ENCODE measurements at places on chromosomes 5 and 9.

- no peak for ATAC-seq
Observed at GRCh38 chr9:136856541-136857141, 4.5 kb downstream of the MAMDC4 start.

DNA sequence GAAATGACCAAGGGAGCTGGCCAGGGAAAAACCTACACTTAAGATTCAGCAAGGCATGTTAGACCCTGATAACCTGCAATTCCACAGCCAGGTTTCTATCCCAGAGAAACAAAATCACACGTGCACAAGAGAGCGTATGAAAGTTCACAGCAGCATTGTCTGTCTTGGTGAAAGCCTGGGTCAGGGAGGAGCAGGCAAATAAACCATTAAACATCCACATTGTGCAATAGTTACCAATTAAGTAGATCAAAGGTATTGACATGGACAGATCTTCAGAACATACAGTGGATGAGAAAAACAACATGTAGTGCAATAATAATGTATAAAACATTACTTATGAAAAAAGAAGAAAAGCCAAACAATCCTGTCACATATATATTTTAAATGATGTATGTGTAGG, 15.9 kb upstream of the GPX3 start:
- ATAC-seq, result no peak

DNA sequence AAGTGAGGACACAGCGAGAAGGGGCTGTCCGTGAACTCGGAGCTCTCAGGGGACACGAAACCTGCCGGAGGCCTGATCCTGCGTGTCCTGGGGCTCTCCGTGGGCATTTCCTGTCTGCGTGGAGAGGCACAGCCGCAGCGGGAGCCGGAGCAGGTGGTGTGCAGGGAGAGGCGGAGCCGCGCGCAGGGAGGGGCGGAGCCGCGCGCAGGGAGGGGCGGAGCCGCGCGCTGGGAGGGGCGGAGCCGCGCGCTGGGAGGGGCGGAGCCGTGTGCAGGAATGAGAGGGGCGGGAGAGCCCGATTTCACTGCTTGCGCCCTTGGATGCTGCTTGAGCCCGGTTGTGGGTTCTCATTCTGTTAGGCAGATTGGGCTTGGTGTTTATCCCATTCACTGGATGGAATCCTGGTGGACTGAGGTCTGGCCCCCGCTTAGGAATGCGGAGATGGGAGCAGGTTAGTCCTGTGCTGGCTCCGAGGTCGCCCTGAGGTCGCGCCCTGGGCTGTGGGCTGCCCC, 26.7 kb downstream of the NDUFS6 start:
- no peak for ATAC-seq

GRCh38 chr5:170372971-170373370, 16.2 kb downstream of the KCNMB1 start:
- ATAC-seq, result no peak

GRCh38 chr9:76651119-76651705, 113.0 kb upstream of the PCA3 start:
- no peak for ATAC-seq

DNA sequence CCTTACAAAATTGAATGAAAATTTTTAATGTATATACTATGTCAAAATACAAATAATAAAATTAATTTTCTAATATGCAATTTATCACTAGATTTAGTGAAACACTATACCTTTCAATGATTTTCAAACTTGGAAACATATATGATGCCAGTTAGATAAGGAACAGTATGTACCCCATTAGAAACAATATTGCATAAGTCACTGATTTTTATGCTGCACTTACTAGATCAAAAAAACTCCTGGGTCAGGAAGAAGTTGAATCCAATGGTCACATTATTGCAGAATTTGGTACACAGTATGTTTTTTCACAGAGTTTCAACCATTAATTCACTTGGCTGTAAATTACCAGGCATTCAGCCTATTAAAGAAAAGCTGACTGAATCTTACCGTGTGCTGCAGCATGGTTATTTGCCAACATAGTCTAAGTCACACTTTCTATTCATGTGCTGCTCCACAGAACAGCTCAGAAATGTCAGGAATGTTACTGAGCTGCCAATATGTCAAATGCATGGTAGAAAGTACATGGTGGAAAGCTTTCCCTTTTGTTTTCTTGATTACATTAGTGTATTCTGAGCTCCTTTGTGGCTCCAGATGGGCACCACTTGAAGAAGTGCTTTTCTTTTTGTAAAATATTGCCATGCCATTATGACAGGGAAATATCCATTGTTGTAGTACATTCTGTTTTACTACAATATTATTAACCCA, 9.9 kb upstream of the PRR16 start:
- no peak for ATAC-seq

DNA sequence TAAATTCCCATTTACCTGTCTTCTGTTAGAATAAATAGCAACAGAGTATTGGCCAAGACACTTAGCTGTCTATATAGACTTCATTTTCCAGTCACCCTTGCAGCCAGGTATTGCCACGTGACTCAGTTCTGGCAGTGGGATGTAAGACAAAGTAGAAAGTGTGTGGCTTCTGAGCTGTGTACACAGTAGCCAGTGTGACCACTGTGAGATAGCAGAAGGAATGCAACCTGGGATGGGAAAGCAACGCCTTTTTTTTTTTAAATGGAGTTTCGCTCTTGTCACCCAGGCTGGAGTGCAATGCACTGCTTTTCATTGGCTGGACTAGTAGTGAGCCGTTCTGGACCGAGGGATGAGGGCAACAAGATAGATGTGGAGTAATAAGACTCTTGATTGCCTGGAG, 64.5 kb upstream of the UBTD2 start:
- no peak for ATAC-seq

DNA sequence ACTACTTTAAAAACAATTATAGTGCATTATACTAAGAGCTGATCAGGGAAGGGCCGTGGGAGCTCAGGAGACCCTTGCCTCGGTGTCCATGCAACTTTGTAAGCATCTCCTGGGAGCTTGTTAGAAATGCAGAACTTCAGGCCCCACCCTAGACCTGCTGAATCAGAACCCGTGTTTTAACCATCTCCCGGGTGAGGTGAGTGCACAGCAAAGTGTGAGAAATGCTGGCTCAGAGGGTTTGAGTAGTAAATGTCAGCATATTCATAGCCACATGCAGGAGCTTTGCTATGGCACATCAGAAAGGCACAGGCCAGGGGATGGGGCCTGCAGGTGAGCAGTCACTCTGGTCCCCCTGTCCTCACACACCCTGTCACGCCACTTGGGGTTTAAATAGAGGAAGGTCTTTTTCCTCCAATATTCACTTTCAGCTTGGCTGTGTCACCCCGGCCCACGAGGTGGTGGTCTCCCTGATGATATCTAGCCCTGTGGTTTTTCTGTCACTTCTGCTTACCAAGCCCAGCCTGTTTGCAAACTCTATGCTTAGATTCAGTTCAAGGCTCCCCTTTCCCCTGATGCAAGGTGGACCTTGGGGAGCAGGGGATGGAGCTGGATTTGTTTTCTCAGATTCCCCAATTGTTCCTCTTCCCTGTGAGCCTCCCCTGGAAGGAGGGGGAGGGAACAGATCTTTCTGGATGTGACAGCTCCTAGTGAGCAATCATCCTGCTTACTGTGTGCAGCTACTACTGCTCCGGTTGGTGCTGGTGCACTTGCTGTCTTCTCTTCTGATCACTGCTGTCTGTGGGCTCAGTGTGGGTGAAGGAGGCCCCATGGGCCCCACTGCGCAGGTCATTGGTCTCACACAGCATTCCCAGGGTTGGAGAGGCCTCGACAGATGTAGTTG, 51.8 kb upstream of the TGFBR1 start:
- no peak for ATAC-seq

GRCh38 chr9:82126256-82126655, 137.7 kb downstream of the SPATA31D1 start:
- no peak for ATAC-seq

DNA sequence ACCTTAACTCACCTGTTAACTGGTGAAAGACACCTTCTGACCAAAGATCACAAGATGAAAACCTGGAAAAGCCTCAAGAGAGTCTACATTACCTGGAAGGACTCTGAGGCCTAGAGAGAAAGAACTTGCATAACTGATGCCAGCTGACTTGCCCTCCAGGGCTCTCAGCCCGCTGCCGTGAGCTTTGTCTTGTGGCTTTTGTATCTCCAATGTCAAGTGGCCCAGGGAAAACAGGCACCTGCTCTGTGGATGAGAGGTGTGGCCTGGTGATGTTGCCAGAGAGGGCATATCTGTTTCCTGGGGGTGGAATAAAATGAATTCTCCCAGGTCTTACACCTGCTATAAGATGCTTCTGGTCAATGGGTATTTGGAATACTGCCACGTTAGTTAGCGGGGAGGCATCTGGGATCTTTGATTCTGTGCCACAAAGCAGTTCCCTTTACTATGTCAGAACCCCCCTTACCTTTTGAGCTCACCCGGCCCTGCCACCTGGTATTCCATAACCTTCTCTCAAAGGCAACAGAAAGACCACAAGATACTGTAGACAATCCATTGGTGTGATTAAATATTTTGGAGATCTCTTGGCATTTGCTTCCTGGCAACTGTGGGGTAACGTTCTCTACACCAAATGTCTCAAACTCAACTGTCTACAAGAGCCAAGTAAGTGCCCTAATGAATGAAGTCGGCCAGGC, 54.9 kb upstream of the N4BP3 start:
- ATAC-seq, result no peak

DNA sequence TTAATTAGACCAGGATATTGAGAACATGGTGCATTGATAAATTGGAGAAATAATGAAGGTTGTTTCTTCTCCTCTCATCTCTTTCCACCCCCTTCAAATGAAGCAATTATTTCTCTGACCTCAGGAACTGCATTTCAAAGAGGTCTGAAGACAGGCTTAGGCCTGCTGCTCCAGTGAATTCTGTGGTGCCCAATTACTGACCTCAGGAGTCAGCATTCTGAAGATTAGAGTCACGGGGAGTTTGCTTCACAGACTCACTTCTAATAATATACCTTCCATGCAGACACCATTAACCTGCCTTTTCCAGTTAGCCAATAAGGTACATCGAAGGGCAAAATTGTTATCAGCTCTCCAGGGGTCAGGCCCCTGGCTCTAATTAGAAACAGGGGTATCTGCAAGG, 270.9 kb downstream of the GAS1 start:
- ATAC-seq, result no peak

GRCh38 chr9:122991370-122991830, 42.1 kb upstream of the GPR21 start:
- peak; percentile 97 for ATAC-seq

DNA sequence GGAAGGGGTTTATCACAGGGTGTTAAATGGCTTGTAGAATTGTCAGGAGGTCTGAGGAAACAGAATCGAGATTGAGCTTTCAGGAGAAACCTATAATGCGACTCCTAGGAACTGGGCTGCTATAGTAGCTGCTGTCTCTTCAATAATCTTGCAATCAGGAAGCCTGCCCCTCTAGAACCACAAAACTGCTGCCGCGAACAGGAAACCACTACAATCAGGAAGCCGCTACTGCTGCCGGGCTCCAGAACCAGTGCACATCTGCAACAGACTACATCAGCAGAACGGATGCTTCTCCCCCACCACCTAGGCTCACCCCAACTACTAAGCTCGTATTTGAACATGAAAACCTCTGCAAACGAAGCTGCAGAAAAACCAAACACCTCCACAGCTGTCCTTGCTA, 31.6 kb downstream of the TNFSF8 start:
- peak; percentile 44 for ATAC-seq

GRCh38 chr5:159712672-159713071, 203.6 kb upstream of the ADRA1B start:
- ATAC-seq, result no peak

DNA sequence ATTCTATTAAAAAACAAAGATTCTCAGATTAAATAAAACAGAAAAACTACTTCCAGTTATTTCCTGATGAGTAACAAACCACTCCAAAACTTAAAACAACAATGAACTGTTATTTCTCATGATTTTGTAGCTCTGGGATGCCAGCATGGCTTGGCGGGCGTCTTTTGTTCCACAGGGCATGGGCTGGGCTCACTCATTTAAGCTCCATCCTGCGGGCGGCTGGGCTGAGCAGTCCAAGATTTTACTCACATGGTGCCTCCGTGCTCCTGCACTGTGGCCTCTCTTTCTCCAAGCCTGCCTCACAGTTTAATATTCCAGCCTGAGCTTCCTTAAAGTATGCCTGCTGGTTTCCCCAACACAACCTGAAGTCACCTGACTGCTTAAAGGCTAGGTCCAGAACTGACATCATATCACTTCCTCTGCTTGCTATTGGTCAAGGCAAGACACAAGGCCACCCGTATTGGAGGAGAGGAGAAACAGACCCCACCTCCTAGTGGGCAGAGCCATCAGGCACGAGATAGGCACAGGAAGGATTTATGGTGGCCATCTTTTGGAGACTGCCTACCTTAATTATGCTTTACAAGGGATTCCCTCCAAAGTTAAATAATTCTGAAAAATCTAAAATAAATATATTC, 41.6 kb upstream of the ZBTB43 start:
- peak; percentile 57 for ATAC-seq
